ENCODE measurements at places on chromosomes 3 and 15. TPM values are rescaled to one million over a fixed set of nuclear protein-coding genes. Genes with fewer than 3 reads are reported as not detected.

Gene EFHB
- total RNA-seq = 0.11 TPM

Gene ERICH6
- total RNA-seq = not detected

Gene FBXL22
- 2.1 TPM for total RNA-seq

GRCh38 chr3:115814778-115815380, 191.6 kb downstream of the GAP43 start:
- no peaks in the 10 kb centered on the region for H3K36me3 ChIP-seq
- peak; percentile 65 for DNase-seq
- no peak overlapping the region for H3K4me3 ChIP-seq
- no peak overlapping the region for H3K27ac ChIP-seq

- H3K27ac ChIP-seq = no peak overlapping the region
- DNase-seq = no peak
- H3K36me3 ChIP-seq = no peaks in the 10 kb centered on the region
- no peak overlapping the region for H3K4me3 ChIP-seq
These were observed 61.0 kb downstream of the GTPBP8 start for GRCh38 chr3:113051787-113052186.

GRCh38 chr3:128326051-128326823, 140.5 kb downstream of the DNAJB8 start:
- no peak overlapping the region for H3K27ac ChIP-seq
- H3K4me3 ChIP-seq = no peak overlapping the region
- no peaks in the 10 kb centered on the region for H3K36me3 ChIP-seq
- no peak for DNase-seq
- H3K27me3 ChIP-seq = no peaks in the 10 kb centered on the region

DNA sequence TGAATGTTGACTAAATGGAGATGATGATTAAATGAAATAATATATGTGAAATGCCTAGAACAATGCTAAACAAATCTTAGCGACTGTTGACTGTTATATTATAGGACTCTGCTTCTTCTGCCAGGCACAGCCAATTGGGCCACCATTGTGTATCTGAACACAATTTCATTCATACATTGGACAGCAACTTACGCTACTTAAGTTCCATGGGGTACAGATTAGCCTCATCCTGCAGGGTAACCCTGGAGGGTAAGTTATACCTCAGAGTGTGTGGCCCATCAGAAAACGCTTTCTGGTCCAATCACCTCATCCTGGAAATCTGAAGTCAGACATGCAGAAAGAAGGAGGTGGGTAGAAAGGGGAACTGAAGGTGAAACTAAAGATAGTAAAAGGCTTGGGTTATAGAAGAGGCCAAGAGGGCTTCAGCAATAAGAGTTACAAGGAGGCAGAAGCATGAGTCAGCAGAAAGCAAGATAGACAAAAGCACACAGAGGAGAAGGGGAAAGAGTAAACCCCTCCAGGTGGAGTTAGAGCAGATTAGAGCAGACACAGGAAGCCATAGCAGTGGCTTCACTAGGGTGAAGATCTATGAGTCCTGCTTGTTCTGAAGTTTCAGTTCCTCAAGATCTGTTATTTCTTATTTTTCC, 119.3 kb upstream of the SLC24A5 start:
- H3K27ac ChIP-seq = no peak overlapping the region
- no peaks in the 10 kb centered on the region for H3K36me3 ChIP-seq
- no peaks in the 10 kb centered on the region for H3K4me1 ChIP-seq
- H3K27me3 ChIP-seq = no peaks in the 10 kb centered on the region
